Stimulated activated naive CD8-positive, alpha-beta T cell treated with anti-CD3 and anti-CD28 coated beads, Interleukin-15, Interleukin-2, amounts not matched to agents 100 U/mL and 50 U/mL, for 24 hours (primary cell): ENCODE measurements at places on chromosomes 4 and X.

DNA sequence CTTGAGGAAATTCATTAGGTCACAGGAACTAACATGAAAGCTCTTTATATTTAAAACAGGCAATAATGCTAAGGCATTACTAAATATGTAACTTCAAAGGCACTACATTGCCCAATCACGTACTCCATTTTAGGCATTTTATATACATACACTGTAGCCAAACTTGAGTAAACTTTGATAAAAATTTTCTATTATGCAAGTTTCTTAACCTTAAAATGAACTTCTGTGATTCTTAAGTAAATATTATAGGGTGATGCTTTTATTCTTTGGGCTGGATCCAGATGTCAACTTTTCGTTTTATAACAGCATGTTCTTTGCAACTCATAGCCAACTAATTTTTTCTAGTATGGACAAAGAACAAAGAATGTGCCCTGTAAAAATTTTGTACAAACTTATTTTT lies 28.3 kb upstream of the MAP9 start:
- DNase-seq: no peak

DNA sequence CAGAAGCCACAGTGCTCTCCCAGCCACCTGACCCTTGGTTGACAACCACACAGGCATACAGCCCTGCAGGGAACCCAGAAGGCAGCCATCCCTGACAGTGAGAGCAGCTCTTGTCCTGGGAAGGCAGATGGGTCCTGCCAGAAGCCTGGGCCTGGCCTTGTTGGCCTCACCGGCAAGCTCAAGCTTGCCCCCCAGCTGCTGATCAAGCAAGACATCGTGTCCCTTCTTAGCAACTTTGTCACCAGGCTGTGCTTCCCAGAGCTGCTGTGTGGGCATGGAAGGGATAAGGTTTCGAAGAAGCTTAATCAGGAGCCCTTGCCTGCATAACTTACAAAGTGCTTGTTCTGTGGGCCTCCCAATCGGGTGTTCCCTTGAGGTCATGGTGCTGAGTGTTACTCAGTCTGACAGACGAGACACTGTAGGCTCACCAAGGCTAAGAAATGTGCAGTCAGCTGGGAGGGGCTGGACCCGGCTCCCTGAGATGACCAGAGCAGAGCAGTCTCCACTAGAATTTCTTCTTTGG lies 6.8 kb upstream of the ABLIM2 start:
- no peak for DNase-seq

- DNase-seq: no peak
Observed at GRCh38 chr4:40731792-40732245, 17.9 kb upstream of the NSUN7 start.

- no peak for DNase-seq
Observed at GRCh38 chrX:53695946-53696549, 9.5 kb upstream of the HUWE1 start.

DNA sequence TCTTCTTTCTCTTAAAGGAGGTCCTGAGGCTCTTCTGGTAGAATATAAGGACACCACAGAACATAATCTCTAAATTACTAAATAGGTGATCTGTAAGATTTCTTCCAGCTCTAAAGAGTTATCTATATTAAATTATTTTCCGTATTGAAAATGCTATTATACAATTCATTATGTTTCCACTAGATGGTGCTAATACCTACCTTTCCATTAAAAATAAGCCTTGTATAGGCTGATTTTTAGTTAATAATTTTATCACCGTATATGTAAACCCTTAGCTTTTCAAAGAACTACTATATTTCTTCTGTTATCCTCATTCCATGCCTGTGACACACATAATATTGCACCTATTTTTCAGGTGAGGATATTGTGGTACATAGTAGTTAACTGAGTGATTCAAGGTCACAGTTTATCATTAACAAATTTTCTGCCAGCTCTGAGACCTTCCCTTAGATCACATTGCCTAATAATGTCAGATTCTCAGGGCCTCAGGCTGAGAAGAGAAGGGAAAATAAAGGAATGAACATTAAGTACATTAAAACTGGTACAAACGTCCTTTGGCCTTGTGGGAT lies 138.8 kb downstream of the TEX11 start:
- no peak for DNase-seq

DNA sequence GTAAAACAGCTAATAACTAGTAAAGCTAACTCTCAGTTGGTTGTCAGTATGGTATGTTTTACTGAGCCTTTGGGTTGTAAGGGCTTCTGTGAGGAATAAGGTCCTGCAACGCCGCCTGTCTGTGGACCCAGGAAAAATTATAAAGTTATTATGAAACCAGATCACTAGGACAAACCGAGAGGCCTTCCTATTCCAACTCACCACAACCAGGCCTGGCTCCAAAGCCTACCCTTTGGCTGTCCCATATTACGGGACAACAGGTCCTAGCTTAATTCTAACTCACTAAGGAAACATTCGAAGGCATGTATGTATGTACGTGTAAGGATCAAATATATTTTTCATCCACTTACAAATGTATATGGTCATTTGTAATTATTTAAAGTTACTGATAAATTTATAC lies 1.4 kb downstream of the ANKRD17 start:
- peak; percentile 67 for DNase-seq

DNA sequence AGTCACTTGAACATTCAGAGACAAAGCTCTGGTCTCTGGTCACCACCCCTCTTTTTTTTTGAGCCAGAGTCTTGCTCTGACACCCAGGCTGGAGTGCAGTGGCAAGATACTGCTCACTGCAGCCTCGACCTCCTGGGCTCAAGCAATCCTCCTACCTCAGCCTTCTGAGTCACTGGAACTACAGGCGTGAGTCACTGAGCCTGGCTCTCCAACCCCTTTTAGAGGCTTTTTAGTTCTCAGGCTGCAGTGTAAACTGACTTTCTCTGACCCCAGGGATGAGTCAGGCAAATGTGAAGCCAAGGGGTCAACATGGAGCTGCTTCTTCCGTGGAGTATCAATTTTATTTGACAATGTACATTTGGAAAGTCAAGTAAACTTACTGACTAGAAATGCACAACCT lies 229.2 kb downstream of the PTTG2 start:
- peak; percentile 20 for DNase-seq

- no peak for DNase-seq
Observed at GRCh38 chr4:111717921-111718320, 427.3 kb upstream of the FAM241A start.

DNA sequence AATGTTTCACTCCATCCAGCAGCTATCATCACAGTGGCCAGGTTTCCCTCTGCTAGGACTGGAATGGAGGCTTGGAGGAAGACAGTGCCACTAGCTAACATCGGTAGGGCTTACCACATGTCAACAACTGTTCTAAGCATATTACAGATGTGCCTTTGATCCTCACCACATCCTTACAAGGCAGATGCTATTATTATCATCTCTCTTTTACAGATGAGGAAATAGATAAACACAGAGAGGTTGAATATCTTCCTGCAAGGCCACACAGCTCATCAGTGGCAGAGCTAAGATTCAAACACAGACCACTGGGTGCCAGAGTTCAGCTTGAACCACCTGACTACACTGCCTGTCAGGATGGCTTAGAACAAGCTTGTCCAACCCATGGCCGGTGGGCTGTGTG lies 47.4 kb downstream of the MAMLD1 start:
- no peak for DNase-seq

- DNase-seq: no peak
Observed at GRCh38 chr4:129218360-129218759, 122.4 kb downstream of the C4orf33 start.

DNA sequence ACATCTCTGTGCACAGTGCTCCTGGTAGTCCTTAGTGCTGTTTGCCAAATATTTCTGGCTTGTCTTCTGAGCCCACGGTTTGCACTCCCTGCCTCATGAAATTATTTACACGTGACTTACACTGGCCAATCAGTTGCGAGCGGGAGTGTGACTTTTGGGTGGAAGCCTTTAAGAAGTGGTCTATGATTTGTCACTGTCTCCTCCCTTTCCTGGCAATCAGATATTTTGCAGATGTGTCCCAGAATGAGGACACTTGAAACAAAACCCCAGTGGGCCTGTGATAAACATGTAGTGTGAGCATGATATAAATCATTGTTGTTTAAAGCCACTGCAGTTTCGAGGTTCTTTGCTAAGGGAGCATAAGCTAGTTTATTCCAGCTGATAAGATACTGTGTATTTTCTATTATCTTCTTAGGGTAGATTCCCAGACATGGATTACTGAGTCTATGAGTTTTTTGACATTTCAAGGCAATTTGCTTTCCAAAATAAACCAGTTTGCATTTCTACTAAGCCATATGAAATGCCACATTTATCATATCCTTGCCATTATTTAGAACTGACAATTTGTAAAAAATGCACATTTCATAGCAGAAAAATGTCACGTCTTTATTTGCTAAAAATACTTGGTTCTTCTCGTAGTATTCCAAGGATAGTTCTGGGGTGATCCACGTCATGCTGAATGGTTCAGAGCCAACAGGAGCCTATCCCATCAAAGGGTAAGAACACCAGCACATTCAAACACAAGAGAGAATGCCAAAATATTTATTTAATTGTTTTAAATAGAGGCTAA lies 12.0 kb downstream of the BST1 start:
- DNase-seq: no peak

DNA sequence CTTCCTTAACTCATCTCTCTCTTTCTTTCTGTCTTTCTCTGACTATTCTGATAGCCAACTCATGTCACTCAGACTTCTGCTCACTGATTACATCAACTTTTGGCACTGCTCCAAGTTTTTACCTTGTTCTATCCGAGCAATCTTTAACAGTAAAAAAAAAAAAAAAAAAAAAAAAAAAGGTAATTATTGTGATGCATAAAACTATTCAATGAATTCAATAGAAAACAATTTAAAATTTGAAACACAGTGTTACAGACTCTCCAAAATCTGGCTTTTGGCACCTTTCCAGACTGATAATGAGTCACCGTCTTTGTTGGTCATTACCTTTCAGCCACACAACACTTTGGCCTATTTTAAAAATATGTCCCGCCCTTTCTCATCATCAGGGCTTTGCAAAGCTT lies 229.5 kb downstream of the GALNTL6 start:
- no peak for DNase-seq

DNA sequence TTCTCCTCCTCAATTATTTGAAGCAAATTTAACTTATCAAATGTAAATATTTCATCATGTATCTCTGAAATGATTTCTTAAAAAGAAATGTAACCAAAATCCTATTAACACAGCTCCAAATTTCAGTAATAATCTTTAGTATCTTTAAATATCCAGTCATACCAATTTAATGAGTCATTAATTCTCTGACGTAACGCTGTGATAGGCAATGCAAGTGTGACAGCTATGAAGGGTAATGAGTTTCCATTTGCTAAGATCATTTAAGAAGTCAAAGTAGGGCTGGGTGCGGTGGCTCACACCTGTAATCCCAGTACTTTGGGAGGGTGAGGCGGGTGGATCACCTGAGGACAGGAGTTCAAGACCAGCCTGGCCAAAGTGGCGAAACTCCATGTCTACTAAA lies 15.6 kb downstream of the RPS3A start:
- no peak for DNase-seq

- DNase-seq: no peak
Observed at GRCh38 chrX:112857478-112857878, 16.8 kb upstream of the AMOT start.

- no peak for DNase-seq
Observed at GRCh38 chr4:169314906-169315305, 44.1 kb upstream of the SH3RF1 start.

DNA sequence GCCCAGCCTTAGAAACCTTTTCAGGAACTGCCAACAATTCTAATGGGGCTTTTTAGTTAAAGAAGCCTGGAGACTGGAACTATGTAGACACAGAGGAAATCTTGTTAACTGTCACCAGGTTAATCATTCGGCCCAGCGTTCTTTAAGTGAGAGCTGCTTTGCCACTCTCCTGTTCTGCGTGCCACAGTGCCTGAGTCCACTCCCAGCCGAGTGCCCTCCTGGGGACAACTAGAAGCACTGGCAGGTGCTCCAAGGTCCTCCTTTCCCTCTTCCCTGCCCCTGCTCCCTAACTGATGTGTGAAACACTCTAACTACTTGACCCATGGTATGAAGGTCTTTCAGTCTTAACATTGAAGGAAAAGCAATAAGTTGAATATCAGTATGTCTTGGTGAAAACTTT lies 151.2 kb upstream of the TLL1 start:
- no peak for DNase-seq

DNA sequence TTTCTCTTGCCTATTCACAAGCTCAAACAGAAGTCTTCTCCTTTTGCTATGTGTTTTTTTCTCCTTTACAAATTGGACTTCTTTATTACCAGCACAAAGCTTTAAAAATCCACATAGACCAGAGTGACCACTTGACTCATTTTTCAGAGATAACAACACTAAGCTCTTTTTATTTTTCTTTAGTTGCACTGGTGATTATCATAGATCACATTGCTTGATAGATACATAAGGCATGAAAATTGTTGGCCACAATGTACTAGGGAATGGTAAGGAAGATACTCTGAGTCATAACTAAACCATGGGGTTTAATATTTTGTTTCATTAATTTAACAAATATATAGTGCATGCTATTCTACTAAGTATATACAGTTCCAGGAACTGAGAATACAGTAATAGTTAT lies 159.0 kb downstream of the GASK1B start:
- DNase-seq: no peak

- DNase-seq: no peak
Observed at GRCh38 chr4:73528171-73528570, 46.6 kb downstream of the AFM start.

GRCh38 chr4:73540826-73541225 lies 59.3 kb downstream of the AFM start:
- DNase-seq: no peak

DNA sequence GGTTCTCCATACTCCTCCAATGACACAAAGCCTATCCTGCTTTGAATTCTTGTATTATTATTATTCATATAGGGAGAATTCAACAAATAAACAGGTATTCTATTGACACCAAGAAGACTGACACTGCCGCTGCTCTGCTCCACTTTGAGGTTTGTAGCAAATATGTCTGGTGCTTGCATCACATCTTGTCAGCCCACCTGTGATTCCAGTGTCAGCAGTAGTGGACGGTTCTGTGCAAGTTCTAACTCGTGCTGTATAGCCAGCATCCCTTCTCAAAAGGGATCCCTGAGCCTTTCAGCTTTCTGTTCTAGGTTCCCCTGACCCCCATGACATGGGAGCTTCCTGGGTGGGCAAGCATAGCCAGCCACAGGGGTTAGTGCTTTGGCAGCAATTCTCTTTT lies 296.0 kb upstream of the FTHL17 start:
- DNase-seq: no peak

- DNase-seq: peak; percentile 83
Observed at GRCh38 chrX:65667503-65668376, at the start of gene MSN. MSN (plus strand) TSS chrX:65667654; CDS start chrX:65667842, 188 bp downstream.

- no peak for DNase-seq
Observed at GRCh38 chr4:112916868-112917267, 132.6 kb upstream of the ANK2 start.

DNA sequence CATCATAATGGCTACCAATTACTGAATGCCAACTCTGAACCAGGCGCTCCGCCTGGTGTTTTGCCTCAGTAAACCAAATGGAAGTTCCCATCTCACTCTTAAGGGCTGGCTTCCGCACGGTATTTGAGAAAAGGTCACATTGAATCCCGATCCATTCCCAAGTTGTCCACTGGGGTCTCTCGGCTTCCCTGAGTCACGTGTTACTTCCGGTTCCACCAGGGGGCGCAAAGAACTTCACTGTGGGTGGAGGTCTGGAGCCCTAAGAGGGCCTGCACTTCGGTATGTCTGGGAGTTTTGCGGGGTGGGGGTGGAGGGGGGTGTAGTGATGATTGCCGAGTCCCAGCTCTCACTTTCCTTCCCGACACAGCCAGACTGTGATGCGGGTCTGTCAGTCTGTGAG lies 13.4 kb upstream of the NHS start:
- peak; percentile 12 for DNase-seq
